Upper lobe of right lung (tissue), 1 donor: ENCODE measurements at places on chromosomes 3 and 15.

- no peak for DNase-seq
Measured at GRCh38 chr3:33103480-33103879, 6.5 kb upstream of the GLB1 start.

DNA sequence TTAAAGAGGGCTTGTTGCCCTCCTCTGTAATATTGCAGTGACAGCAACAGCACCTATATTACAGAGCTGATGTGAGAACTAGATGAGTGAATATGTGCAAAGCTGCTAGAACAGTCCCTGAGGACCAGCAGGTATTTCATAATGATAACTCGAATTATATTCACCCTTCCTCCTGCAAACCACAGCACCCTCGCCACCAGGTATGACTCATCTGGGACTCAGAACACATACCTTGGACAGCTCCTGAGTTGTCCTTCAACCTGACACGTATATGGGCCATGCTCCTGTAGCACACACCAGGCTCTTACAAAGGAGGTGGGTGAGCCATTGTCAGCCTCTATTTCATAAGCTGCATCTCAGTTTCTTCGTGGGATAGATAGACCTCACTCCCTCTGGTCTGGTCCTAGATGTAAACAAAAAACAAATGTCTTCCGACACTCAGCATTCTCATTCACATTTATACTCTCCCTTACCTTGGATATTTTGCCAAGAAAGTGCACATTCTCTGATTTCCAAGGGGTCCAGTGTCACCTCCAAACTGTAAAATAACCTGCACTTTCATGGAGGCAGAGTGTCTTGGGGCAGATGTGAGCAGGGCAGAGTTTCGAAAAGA lies 124.5 kb downstream of the TLE3 start:
- no peak for DNase-seq

DNA sequence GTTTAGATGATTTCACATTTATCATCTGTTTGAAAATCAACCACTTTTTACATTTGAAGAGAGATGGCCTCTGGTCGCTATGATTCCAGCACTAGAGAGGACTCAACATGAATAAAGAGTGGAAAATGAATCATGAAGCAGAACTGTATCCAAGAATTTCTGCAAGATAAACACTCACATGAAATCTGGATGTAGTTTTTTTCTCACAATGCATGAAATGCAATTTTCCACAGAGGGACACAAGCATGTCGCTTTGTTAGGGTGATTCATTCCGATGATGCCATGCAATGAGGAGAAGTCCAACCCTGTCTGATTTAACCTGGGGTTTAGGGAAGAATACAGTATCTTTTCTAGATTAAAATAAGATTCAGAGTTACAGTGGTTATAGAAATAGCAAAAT lies 50.4 kb upstream of the ADCY5 start:
- no peak for DNase-seq

- DNase-seq = no peak
Measured at GRCh38 chr15:40691737-40692136, 3.2 kb upstream of the RAD51 start.

GRCh38 chr15:70518201-70519003 lies 245.0 kb downstream of the UACA start:
- no peak for DNase-seq

DNA sequence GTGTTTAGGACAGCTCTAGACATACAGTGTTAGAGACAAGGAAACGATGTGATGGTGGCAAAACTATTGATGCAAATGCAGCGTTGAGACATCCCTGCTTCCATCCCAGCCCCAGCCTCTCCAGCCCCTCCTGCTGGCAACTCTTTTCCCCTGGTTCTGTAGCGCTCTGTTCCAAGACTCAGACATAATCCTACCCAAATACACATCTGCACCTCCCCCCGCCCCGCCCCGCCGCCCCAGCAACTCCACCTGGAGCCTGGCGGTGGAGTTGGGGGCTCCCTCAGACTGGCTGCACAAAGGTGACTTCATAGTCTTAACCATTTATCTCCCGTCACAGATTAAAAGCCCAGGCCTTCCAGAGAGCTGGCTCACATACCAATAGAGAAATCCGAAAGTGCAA lies 7.2 kb upstream of the SEC22A start:
- peak; percentile 67 for DNase-seq

GRCh38 chr15:78024883-78025282 lies 52.6 kb downstream of the TBC1D2B start:
- DNase-seq = no peak

DNA sequence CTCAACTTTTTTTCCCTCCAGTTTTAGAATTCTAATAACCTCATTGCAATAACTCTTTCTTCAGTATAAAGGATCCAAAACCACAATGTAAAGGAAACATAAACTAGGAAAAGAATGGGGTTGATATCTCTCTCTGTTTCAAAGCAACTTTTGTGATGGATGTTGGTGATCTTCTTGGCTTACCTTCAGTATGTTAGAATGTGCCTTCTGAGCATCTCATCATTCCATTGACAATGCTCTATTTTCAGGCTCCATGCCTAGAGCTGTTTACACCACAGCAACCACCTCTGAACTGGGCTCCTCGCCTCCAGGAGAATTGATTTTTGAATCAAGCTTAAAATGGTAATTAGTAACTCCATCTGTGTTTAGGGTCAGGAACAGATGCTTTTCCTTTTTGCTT lies 6.6 kb downstream of the NLGN1 start:
- no peak for DNase-seq

GRCh38 chr3:75232216-75232615 lies 431.9 kb upstream of the FRG2C start:
- DNase-seq = no peak

GRCh38 chr3:65806600-65806999 lies 232.1 kb downstream of the MAGI1 start:
- DNase-seq = no peak

DNA sequence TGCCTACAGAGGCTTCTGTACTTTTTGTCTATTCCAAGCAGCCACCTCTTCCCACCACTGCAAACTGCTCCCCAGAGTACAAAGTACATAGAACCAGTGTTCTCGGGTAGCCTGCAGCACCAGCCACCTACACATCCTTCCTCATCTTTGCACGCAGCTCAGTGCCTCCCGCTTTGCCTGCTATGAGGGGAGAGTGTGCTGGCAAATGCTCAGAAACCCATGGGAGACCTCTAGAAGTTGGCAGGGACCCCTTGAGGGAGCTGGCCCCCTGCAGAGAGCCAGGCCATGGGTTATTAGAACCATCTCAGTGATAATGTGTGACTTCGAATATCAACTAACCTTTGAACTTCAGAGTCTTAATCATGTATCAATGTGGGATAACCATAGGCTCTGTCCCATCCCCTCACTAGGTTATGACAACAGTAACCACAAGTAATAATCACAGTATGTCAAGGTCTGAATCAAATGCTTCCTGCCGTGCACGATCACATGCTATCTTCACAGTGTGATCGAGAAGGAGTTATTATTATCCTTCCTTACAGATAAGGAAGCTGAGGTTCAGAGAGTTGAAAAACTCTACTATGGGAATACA lies 22.8 kb upstream of the SMAD3 start:
- no peak for DNase-seq

GRCh38 chr3:108602249-108602934 lies 12.9 kb downstream of the DZIP3 start:
- no peak for DNase-seq

DNA sequence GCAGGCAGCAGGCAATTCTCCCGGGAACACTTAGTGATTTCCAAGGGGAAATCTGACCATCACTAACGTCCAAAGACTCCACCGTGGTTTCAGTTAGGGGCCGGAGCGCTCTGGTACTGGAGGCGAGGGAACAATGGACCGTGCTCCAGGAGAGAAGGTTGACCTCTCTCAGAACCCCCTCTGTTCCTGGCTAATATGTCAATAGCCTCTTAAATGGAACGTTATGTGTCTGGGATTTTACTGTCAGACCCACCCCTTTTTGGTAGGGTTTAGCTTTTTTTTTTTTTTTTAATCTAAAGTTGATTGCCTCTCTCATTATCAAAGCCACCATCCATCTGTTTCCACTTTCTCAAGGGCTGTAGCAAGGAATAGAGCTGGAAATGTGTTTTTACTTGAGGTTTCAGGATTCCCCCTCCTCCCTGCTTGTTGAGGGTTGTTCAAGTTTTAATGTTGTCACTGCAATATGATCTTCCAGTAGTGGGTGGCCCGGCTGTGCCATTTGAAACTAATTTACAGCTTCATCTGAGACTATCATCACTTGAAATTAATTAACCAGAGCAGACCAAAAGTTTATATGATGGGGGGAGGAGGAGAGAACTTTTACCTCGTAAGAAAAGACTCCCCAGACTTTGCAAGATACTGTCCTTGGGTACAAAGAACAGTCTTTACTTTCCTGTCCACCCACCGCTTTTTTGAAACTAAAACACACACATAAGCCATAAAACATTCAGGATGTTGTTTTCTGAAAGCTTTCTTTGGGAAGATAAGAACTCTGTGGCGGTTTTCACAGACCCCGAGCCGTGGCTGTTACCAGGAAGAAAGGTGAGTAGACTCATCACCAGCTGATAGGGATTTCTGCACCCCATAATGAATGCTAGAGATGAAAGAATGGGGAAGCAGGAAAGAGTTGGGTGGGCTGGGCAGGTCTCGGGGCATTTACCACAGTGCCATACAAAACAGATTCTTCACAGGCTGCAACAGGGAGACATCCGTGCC lies 187.8 kb downstream of the UACA start:
- no peak for DNase-seq

DNA sequence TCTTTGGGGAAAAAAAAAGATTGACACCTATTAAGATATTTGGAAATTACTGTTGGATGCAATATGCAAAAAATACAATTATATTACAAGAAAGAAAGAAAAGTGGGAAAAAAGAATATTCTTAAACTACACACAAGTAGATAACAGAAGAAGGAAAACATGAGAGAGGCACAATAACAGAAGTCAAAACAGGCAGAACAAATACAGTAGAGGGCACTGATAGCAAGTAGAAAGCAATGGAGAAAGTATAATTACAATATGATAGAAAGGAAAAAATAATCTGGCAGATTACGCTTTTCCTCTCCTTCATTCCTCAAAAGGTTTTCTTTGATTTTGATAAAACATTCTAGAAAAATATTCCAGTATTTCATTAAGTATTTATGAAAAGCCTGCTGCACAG lies 72.1 kb downstream of the ADAM10 start:
- no peak for DNase-seq

DNA sequence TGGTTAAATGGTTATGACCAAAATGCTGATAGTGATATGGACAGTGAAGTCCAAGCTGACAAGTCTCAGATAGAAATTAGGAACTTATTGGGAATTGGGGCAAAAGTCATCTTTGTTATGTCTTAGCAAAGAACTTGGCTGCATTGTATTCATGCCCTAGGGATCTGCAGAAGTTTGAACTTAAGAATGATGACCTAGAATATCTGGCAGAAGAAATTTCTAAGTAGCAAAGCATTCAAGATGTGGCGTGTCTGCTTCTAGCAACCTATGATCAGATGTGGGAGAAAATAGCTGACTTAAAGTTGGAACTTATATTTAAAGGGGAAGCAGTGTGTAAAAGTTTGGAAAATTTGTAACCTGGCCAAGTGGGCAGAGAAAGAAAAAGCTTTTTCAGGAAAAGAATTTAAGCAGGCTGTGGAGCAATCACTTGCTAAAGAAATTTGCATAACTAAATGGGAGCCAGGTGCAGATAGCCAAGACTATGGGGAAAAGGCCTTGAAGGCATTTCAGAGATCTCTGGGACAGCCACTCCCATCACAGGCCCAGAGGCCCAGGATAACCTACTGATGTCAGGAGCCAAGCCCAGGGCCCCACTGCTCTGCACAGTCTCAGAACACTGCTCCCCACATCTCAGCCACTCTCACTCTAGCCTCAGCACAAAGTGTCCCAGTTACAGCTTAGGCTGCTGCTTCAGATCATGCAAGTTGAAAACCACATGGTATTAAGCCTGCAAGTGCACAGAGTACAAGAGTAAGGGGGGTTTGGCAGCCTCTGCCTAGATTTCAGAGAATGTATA lies 147.8 kb upstream of the TGFBR2 start:
- no peak for DNase-seq

GRCh38 chr3:50658416-50658815 lies 16.3 kb upstream of the DOCK3 start:
- peak; percentile 26 for DNase-seq

DNA sequence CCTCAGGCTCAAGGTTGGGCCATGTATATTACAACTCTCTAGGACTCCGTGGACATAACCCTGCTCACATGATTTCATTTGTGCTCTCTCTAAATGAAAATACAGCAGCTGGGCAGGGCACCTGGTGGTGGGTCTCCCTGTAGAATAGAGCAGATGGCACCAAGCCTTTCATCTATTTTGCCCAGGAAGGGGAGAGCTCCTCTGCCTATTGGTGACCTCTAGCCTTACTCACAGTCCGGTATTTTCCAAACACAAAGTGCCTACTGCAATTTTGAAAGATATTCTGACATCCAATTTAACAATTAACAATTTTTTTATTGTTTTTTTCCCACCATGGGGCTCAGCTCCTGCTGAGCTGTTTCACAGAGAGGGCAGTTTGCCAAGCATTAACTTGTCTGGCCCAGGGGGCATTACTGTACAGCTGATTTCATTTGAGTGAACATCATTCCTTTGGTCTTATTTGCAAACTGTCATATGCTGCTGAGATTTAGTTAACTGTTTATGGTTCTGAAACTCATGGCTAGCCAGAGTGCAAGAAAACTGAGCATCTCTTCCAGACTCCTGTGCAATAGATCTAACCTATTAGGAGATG lies 474.0 kb downstream of the EPHB1 start:
- DNase-seq = no peak

DNA sequence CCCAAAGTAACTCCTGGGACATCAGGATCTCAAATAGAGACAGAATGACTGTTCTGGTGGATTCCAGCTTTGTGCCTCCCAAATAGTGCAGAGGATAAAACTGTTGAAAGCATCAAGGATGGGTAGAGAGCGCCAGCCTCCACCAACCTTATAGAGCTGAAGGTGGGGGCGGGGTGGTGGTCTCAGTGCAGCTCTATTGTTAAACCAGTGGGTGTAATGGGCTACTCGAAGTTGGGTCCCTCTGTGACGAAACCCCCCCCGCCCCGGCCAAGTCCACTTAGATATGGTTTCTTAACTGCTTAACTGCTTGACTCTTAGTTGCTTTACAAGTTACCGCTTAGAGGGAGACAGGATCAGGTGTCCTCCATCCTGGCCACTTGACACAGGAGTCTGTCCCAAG lies 22.7 kb downstream of the DHX30 start:
- DNase-seq = no peak

- DNase-seq = no peak
Measured at GRCh38 chr3:169984292-169984691, 17.7 kb downstream of the SEC62 start.

DNA sequence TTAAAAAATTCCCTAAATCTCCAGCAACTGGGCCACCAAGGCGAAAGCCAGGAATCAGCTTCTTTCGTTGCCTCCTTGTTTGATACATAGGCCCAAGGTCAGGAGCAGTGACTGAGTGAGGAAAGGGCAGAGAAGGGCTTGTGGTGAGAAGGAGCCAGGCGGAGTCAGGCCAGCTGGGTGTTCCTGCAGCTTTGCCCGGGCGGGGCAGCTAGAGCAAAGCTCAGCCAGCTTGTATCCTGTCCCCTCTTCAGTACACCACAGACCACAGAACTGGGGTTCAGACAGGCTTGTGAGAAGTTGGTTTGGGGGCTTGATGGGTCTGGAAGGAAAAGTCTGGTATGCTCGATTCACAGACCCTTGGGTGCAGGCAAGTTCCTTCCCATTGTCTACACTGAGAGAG lies 52.6 kb downstream of the CCK start:
- no peak for DNase-seq

GRCh38 chr15:101280007-101280406 lies 2.7 kb upstream of the SELENOS start:
- no peak for DNase-seq
